ENCODE measurements at places on chromosomes 12 and 14.

GRCh38 chr12:20272161-20272560 is 96.2 kb upstream of the PDE3A start:
- DNase-seq: no peak

GRCh38 chr14:100873096-100873482 is 30.4 kb downstream of the RTL1 start:
- no peak for DNase-seq

DNA sequence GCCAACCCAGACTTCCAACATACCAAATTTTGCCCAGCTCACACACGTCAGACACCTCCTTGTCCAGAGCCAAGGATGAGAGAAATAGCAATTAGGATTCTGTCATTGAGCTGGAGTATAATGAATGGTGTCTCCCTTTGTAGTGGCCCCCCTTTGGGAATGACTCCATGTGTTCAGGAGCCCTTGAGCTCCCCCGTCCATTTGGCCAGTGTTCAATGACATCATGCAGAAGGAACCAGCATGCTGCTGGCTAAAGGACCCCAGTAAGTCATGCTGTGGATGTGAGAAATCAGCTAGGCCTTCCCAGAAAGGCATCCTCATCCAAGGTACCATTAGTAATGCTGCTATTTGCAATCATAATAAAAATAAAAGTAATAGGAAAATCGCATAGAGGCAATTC is 158.8 kb upstream of the SRRM4 start:
- DNase-seq: no peak

GRCh38 chr12:88062474-88062873 is 33.3 kb upstream of the C12orf50 start:
- no peak for DNase-seq

- DNase-seq: no peak
Observed at GRCh38 chr12:49907352-49907751, 3.7 kb upstream of the FAIM2 start.

GRCh38 chr12:20487519-20487918 is 119.2 kb downstream of the PDE3A start:
- no peak for DNase-seq

GRCh38 chr12:108410689-108411088 is 71.6 kb upstream of the CMKLR1 start:
- DNase-seq: no peak

GRCh38 chr12:68138480-68138879 is 21.1 kb downstream of the IFNG start:
- DNase-seq: no peak

DNA sequence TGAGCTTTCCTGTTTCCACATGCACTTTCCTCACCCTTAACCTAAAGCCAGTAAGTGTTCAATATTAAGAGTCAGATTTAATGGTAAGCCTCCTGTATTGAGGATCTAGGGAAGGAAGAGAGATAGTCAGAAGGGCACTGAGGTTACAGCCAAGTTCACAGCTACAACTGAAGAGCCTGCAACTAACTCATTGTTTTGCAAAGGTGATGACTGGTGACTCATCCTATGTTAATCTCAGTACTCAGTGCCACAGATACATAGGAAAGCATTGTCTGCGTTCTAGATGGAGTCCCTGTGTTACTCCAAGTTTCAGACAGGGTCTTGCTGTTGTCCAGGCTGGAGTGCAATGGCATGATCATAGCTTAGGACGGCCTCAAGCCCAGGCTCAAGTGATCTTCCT is 157.0 kb upstream of the RBM19 start:
- DNase-seq: no peak

- DNase-seq: no peak
Observed at GRCh38 chr12:39329018-39329417, 113.9 kb downstream of the KIF21A start.

DNA sequence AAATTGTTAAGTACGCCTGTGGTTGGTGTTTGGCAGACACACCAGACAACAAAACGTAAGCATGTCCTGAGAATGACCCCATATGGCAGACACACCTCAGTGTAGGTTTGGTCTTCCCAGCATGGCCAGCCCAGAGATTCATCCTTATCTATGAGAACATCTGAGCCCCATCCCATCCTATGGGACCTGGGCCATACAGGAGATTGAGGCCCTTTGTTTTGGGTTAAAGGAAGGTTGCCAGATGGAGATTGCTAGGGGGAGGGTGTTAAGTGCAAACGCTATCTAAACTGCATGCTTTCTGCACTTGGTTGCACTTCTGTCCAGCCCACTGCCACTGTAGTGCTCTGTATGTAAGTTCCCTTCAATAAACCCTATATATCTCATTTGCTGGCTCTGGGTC is 4.1 kb upstream of the PCNX4 start:
- DNase-seq: no peak

DNA sequence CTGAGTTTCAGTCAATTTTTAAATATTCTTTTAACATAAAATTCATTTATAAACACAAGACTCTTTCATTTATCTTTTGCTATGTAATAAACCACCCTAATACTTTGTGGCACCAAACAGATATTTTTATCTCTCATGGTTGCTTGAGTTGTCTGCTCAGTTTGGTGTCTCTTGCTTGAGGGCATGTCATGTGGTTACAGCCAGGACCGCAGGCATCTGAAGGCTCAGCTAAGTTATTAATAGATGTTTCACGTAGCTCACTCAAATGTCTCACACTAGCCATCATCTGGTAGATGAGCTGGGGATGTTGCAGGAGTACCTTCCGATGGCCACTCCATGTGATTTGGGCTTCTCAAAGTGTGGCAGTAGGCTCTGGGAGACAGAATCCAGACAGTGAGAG is 597.8 kb downstream of the ETNK1 start:
- DNase-seq: no peak

GRCh38 chr12:98595243-98595988 is 1.9 kb downstream of the SLC25A3 start:
- no peak for DNase-seq

- no peak for DNase-seq
Observed at GRCh38 chr12:103956509-103957027, 9.1 kb upstream of the TDG start.

DNA sequence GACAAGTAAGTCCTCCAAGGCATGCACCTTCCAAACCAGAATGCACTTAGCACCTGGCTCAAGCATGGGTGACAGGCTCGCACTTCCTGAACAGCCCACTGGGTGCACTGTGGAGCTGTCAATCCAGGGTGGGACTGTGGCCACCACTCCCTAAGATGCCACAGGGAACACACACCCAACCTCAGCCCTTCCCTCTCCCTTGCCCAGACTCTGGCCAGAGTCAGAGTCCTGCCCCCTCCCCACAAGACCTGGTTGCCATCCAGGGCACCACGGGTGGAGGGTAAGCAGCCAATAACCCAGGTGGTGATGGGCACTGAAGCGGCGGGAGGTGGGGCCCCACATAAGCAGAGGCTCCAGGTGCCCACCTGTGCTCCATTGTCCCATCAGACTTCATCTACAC is 160.6 kb downstream of the MYRFL start:
- no peak for DNase-seq

DNA sequence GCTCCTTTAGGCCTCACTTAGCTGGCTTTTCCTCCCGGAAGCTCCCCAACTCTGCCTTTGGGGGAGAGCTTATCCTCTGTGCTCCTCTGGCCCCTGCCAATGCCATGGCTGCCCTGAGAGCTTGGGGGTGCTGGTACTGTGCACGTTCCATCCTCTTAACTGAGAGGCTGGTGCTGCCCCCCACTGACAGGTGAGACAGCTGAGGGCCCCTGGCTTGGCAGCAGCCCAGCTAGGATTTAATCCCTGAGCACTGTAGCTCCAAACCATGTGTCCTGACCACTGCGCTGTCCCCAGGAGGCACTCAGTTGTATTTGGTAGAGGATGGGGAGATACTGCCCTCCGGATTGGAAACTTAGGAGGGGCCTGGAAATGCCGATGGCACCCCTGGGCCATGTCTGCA is 46.1 kb downstream of the UBE3B start:
- DNase-seq: no peak

DNA sequence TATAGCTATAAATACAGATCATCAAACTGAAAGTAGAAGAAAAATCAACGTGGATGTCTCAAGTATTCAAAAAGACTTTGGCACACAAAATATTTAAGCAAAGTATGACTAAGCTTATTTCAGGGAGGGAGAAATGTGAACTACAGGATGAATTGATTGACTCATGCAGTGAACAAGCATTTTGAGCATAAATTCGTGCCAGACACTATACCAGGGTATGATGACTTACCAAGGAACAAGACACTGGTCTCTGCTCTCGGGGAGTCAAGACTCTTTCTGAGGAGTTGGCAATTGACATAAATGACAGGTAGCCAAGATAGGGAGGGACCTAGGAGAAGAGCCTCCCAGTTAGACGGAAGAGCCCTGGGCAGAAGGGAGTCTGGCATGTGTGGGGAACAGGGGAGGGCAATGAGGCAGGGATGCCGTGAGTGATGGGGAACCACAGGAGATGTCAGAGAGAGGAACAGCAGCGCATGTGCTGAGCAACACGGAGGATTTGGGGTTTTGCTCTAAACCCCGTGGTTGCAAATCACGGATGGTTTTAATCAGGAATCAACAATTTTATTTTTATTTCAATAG is 115.2 kb downstream of the TMEM132D start:
- DNase-seq: no peak

DNA sequence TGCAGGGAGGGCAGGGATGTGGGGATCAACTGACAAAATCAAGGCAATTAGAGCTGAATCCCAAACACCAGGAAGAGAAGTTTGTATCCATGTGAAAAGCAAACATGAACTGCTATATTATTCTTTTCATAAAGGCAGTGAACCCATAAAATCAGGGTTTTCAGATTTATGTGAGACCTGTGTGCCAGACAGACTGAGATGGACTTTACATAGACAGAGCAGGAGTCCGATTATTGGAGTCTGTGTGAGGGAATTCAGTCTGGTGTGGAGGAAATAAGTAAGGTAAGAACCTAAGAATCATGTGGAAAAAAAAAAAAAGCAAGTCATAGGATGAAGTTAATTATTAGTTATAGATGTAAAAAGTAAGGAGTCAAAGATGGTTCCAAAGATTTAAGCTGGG is 45.1 kb upstream of the SYCP3 start:
- no peak for DNase-seq

GRCh38 chr12:101925361-101925760 is 48.0 kb downstream of the DRAM1 start:
- DNase-seq: no peak

DNA sequence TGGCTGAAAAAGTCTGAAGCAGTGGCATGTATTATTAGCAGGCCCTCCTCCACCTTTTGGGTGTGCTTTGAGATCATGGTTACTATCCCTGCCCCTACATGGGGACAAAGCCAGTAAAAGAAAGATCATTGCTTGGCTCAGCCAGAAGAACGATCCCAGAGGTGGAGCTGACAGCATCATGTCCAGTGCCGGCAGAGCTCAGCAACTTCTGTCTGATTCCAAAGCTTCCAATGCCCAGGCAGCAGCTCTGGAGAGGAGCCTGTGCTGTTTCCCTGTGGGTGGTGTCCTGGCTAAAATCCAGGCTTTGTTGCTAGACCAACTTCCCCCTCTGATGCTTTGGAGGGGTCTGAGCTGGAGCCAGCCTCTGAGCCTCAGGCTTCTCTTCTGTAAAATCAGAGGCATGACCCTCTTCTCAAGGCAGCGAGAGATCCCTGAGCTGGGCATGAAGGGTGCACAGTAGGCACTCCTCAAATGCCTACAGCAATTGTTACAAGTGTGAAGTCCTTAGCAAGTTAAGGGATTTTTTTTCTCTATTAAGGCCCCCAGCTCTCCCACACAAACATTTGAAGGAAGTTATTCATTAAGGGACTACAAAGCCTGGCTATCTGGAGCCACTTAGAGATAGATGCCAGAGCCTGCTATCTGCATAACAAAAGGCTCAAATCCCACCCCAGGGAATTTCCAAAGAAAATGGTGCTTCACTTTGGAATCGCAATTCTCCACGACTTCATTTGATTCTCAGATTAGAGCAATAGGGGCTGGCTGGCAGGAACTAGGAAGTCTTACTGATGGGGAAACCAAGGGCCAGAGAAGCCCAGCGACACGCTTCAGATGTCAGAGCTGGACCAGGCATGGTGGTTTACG is 10.9 kb upstream of the GSC start:
- DNase-seq: no peak

DNA sequence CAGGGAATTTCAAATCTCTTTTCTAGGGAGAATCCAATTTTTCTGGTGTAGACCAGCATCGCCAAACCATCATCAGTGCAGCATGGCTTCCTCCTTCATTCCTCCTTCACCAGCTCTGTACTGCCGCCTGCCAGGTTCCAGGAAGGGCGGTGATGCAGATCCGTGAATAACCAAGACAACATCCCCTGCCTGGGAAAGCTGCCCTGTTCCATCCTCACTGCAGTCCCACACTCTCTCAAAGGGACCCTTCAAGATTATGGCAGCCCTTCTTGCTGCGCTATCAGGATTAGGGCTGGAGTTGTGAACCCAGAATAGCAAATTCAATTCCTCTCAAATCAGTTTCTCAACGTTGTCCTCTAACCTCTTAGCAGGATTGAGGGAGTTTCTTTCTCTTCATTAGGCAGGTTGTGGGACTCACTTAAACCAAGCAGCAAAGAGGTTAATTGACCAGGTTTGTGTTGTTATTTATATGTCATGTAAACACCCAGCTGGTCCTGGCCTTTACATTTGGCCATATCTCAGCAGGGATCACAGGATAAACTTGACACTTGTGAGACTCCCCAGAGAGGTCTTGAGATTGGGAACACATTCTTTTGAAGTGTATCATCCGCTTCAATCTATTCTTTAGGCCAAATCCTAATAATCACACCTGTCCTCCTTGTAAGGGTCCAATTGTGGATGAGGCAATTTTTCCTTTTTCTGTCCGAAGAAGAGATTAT is 26.2 kb downstream of the TMEM30B start:
- DNase-seq: no peak

- DNase-seq: no peak
Observed at GRCh38 chr12:56330936-56331490, 2.8 kb downstream of the PAN2 start.

Data from activated T-helper 9 cell treated with anti-CD3 and anti-CD28 coated beads, Interleukin-2, amount 50 U/mL, for 16 hours (primary cell).